Kasumi-1 (cell line): ENCODE measurements at places on chromosomes 4 and X.

GRCh38 chrX:13189380-13189779 is 130.5 kb downstream of the ATXN3L start:
- no peak for DNase-seq

DNA sequence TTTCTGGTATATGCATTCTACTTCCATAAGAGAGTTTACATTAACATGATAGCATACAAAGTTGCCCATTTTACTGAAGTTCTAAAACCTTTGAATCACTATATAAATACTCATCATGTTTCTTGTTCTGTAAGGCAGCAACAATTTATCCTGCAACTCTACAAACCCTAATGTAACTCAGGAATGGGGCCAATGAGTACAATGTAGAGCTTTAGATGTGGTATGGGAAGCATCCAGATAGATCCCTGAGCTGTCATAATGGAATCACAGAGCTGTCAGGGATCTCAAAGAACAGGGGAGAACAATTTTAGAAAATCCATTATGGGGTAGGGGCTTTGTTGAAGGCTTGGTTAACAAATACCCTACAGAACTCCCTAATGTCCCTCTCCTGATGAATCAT is 88.5 kb downstream of the DCUN1D4 start:
- no peak for DNase-seq

- no peak for DNase-seq
Observed at GRCh38 chrX:115360220-115360781, 70.8 kb downstream of the LUZP4 start.

- no peak for DNase-seq
Observed at GRCh38 chr4:11428231-11428898, at the start of gene HS3ST1. Gene HS3ST1 (minus strand): TSS chr4:11428894. CDS start chr4:11400005, 28,889 bp downstream.

DNA sequence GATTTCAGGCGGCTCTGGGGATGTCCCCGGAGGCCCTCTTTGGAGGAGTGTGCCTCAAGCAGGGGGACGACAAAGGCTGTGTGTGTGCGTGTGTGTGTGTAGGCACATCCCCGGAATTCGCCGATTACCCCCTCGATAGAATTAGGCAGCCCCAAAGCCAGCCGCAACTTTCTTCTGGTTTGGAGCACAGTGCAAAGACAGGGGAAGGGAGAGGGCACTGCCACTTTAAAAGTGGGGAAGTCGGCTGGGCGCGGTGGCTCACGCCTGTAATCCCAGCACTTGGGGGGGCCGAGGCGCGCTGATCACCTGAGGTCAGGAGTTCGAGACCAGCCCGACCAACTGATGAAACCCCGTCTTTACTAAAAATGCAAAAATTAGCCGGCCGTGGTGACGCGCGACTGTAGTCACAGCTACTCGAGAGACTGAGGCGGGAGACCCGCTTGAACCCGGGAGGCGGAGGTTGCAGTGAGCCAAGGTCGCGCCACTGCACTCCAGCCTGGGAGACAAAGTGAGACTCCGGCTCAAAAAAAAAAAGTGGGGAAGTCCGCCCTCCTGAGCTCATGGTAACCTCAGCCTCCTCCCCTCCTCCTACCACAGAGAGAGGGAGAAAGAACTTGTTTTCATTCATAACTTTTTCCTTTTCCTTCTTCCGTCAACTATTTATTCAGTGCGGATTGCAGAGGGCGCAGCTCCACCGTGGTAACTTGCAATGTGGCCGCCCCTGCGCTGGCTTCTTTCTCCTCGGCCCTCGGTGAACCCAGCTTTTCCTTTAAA is 2.4 kb downstream of the SPRY1 start:
- peak; percentile 55 for DNase-seq

DNA sequence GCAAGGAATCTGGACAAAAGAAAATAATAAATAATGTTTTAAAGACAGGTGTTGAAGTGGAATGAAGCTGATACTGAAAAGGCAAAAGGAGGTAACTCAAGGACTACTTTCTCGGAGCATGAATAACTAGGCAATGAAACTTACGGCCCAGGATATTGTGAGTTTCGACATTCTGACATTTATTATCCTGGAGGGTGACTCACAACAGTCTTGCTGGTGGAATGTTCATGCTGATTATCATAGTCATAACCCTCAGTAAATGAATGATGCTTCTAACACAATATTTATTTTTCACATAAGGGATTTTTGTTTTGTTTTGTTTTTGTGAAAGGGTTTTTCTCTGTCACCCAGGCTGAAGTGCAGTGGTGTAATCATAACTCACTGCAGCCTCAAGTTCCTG is 147.0 kb upstream of the HPGD start:
- DNase-seq = no peak

- no peak for DNase-seq
Observed at GRCh38 chr4:184680698-184681097, 31.2 kb downstream of the PRIMPOL start.

- DNase-seq = no peak
Observed at GRCh38 chrX:118989886-118990285, 15.5 kb downstream of the LONRF3 start.

DNA sequence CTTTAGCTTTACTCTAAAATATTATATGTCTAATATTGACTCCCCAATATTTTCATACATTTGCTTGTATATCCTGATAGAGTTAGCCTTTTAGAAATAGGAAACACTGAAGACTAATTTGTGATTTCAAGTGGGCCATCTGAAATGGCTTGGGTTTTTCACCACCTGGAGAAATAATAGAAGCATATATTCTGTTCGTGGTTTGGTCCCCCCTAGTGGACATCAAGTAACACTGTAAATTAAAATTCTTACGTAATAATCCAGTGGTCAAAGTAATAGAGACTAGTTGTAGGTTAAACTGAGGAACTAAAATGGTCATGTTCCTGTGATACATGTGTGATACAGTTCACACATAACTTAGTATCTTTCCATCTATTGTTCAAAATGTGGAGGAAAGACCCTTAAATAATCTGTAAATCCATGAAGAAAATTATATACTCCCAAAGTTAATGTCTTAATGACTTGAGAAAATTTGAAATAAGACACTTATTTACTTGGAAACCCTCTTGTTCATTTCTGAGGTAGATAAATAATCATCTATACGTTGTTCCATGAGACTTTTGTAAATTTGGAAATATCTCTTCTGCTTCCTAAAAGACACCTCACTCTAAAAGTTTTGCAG is 79.8 kb upstream of the SMARCAD1 start:
- peak; percentile 36 for DNase-seq

- DNase-seq = no peak
Observed at GRCh38 chr4:78616046-78616498, 64.5 kb downstream of the ANXA3 start.

DNA sequence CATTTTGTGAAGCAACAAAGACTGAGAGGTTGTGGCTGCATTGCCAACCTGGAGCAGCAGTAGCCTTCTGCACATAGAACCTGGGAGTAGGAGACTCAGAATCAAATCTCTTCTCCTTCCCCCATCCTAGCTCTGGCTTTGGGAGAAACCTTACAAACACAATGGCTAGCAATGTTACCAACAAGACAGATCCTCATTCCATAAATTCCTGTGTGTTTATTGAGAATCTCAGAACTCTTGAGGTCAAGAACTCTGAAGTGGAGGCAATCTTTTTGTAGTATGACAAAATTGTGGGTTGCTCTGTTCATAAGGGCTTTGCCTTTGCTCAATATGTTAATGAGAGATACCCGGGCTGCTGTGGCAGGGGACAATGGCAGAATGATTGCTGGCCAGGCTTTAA is 406.7 kb upstream of the SPANXN1 start:
- no peak for DNase-seq

GRCh38 chr4:20724915-20725314 is 24.7 kb downstream of the PACRGL start:
- DNase-seq = no peak

DNA sequence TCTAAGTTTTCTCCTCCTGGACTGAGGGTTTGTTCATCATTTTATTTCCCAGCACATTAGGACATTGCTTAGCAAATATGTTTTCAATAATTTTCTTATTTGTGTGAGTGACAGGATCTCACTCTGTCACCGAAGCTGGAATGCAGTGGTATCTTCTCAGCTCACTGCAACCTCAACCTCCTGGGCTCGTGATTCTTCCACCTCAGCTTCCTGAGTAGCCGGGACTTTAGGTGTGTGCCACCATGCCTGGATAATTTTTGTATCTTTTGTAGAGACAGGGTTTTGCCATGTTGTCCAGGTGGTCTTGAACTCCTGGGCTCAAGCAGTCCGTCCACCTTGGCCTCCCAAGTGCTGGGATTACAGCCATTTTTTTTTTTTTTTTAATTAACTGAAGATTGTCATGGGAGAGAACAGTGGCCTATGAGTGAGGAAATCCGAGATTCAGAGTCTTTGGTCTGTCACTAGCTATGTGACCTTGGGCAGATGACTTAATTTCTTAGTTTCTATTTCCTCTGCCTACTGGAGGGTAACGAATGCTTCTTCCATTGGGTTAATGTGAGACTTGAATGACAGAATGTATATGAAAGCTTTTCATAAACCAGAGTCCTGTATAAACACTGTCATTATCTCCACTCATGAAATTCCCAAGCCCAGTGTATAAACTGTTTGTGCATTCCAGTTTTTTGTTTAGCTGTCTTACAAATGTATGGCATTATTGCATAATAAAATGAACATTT is 23.9 kb downstream of the MOB1B start:
- DNase-seq = no peak

DNA sequence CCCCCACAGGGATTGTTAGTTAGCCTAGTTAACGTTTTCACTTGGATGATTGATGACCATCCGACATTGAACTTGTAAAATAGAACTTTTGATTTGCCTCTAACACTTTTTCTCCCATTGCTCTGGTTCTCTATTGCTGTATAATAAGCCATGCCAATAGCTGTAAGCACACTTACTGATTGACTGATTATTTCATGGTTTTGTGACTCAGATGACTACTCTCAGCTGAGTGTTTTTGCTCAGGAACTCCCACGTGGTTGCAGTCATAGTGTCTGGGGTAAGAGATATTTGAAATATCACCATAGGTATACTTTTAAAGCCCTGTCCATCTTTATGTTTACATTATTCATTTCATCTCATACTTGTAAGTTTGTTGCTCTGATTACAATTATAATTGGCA is 1285.5 kb downstream of the STIM2 start:
- DNase-seq = no peak

DNA sequence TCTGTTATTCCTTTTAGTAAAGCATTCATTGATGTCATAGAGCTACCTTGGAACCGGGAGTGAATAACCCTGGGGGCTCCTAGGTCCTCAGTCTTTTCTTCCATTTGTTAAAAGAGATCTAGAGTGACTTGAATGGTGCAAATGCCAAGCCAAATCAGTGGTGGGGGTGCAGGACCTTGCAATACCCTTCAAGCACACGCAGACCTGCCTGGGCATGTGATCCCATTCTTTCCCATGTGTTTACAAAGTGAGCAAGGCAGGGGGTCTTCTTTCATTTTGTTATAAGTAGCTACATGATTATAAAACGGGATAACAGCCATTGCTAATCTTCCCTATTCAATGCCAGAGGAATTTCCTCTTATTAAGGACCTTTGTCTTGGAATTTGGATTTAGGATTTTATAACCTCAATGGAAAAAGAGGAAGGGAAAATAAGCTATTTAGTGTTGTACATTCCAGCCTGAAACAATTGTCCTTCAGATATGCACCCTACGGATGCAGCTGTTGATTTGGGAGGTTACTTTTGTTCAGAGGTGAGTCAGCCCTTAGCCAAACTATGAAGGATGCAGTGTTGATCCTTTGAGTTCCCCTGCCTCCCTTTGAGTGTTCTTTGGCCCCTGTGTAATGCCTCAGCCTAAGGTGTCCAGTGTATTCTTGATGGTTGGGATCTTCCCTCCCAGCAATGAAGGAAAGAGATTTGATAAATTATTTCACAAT is 623.8 kb upstream of the HTR2C start:
- DNase-seq = no peak

GRCh38 chrX:134727363-134727762 is 69.1 kb upstream of the PLAC1 start:
- peak; percentile 9 for DNase-seq

GRCh38 chrX:11119313-11119943 is 8.3 kb downstream of the HCCS start:
- no peak for DNase-seq

GRCh38 chr4:46554760-46555465 is 165.0 kb upstream of the GABRA2 start:
- no peak for DNase-seq

DNA sequence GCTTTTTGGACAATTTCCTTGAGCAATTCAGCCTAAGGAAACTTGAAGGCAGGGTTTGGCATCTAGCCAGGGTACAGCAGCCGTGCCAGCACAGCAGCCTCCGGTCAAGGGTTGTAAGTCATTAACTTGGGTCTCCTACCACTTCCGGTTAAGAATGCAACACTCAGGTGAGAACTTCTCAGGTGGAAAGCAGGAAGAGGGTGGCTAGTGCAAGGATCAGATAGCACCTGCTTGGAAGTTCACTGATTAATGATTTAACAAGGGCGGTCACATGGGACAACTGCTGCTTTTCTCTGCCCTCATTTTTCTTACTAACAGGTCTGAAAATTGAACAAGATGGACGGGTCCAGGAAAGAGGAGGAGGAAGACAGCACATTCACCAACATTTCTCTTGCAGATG is 30.1 kb upstream of the SCOC start:
- DNase-seq = no peak

- DNase-seq = no peak
Observed at GRCh38 chr4:5893004-5893580, at the start of gene CRMP1. Gene CRMP1 (minus strand): TSS chr4:5893086. CDS start chr4:5892969, 117 bp downstream.

GRCh38 chr4:58209551-58209950 is 1099.4 kb upstream of the IGFBP7 start:
- no peak for DNase-seq

DNA sequence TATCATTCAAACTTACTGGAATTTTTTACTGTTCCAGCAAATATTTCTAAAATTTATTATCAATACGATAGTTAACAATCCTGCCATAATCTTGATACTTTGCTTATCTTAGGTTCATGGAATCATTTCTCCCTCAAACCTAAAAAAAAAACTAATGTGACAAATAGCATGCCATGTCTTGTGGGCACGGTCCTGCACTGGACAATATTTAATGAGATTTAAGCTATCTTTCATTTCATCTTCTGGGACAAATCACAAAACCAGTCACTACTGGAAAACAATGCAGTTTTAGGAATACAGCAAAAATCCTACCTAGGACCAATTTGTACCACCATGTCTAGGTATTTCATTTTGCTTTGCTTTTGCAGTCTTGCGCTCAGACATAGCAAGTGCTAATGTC is 93.7 kb downstream of the FRYL start:
- DNase-seq = no peak

DNA sequence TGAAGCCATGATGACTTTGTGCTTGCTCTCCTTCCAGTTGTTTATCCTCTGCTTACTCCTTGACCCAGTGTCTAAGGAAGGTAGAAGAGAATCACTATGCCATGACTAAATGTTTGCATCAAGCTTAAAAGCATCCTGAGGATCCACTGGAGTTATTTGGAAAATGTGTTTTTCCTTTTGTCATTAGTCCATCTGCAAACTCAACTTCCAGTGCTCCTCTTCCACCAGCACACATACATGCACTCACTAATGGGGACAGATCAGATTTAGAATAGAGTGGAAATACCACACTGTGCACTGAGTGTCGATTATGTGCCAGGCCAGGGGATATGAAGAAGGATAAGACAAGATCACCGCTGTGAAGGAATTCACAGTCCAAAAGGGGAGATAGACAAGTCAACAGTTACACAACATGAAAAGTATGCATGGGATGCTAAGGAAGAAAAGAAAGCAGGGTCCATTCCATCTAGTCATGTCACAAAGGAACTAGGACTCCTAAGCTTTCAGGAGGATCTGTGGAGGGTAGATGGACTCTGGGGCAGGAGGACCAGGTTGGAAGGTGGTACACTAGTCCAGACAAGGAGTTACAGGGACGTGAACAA is 1.9 kb downstream of the OCIAD2 start:
- DNase-seq = no peak

GRCh38 chr4:25466966-25467697 is 90.1 kb downstream of the ANAPC4 start:
- no peak for DNase-seq
